ENCODE measurements at places on chromosomes 3 and 15. TPM values are rescaled to one million over a fixed set of nuclear protein-coding genes. Genes with fewer than 3 reads are reported as not detected.

The SERPINI2 gene
- not detected for total RNA-seq

- DNase-seq: no peak
These were observed 132.1 kb downstream of the DOCK3 start for GRCh38 chr3:50806806-50807205.

GRCh38 chr3:13243586-13243985 is 170.4 kb upstream of the IQSEC1 start:
- DNase-seq: no peak

- no peak for DNase-seq
These were observed 21.3 kb downstream of the VGLL3 start for GRCh38 chr3:86969500-86970189.

The CAMP gene
- total RNA-seq: not detected

The TRPM1 gene
- 7.7 TPM for total RNA-seq

DNA sequence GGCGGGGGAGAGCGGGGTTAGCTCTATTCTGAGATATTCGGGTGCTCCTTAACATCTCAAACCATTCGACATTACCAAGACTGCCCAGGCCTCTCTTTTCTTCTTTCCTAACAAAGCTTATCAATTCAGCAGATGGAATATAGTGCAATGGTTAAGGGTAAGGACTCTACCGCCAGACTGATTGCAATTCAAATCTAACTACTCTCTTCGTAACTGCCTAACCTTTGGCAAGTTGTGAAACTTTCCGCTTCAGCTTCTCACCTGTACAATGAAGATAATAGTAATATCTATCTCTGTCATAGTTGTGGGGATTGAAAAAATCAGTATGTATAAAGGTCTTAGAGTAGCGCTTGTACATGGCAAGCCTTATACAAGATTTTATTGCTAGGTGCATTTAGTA is 972 bp downstream of the UBA5 start:
- no peak for DNase-seq

- no peak for DNase-seq
These were observed 567.0 kb upstream of the RGMA start for GRCh38 chr15:93656041-93656440.

The SCN11A gene
- 0.04 TPM for total RNA-seq

DNA sequence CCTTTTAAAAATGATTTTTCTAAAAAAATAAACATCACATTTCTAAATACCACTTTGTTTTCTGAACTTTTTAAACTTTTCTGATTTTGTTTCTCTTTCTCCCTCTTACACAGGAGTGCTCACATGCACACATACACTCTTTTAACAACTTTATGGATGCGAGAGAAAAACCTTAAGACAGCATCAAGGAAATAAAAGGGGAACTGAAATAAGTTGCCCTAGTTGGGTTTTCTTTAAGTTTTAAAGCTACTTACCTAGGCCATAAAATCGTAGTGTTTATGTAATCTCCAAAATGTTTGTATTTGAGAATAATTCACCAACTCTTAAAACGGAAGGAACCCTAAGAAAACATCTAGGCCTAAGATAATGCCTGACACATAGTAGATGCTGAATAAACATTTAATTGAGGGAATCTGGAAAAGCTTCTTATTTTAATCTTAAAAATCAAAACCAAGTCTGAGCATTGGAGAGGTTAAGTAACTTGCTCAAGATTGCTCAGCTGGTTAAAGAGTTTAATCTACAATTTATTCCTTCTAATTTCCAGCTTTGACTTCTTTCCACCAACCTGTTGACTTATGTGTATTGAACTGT is 1.2 kb upstream of the BBX start:
- no peak for DNase-seq

The ECE2 gene
- total RNA-seq: not detected

- no peak for DNase-seq
These were observed 66.2 kb downstream of the MCTP2 start for GRCh38 chr15:94297558-94297957.

The VPS13C gene
- total RNA-seq: 29.0 TPM

The GP5 gene
- 0.06 TPM for total RNA-seq

The LMCD1 gene
- total RNA-seq: 63.7 TPM

The PLSCR4 gene
- total RNA-seq: 22.7 TPM

DNA sequence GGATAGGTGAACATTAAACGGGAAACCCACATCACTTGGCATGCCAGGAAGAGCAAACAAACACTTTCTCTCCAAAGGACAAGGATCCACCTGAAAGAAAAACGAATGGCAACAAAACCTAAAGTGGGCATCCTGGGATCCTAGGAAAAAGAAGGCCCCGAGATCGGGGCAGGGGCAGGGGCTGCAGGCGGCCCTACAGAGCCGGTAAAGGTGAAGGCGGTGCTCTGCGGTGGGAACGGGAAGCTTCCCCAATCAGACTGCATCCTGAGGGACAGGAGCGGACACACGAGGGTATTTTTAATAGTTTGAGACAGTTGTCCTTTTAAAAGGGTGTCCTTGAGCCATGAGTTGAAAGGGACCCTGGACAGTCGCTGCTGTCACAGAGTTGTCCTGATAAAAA is 24.9 kb upstream of the GABRA5 start:
- no peak for DNase-seq

DNA sequence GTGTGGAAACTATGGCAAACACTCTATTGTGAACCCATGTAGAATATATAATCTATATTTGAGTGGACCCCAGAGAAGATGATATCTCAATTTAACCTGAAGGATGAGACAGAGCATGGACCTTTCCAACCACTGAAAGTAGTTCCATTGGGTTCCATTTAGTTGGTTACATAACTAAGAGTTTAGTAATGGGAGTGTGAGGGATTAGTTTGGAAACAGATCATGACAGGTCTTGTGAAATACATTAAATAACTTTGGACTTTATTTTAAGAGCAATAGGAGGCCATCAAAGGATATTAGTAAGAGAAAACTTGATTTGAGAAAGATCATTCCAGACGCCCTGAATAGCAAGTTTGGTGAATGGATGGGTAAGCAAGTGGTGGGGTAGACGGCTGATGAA is 487.2 kb upstream of the ROBO2 start:
- DNase-seq: no peak

GRCh38 chr3:123084738-123085237 is 18.0 kb downstream of the PDIA5 start:
- DNase-seq: no peak

DNA sequence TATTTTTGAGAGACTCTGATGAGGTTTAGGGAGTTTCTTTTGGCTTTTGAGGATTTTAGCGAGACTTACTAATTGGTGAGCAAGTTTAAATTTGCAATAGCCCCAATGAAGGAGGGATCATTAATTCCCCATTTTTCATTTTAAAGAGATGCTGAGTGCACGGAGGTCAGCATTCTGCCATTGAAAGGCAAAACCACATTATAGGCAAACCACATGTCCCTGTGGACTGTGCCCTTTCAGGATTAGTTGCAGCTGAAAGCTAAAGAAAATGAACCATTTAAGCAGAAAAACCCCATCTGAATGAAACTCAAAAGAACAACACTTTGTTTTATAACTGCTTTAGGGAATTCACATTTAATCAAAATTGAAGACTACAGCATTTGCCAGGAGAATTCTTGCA is 246.5 kb downstream of the PDZRN3 start:
- no peak for DNase-seq

DNA sequence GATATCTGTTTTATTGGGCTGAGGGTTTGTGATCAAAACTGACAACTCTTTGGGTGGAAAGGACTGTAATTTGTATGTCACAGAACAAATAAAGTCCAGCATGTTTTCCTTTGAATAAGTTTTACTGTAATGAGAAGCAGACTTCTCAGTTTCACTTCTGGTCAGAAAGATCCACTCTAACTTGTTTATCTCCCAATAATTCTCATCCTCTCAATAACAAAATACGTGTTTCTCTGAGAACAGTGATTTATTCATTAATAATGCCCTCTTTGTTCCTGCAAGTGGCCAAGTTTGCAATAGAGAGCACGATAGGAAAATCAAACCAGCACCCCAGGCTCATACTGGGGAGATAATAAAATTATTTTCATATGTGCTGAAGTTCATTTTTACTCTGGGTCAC is 190.6 kb downstream of the CNTN3 start:
- DNase-seq: no peak

DNA sequence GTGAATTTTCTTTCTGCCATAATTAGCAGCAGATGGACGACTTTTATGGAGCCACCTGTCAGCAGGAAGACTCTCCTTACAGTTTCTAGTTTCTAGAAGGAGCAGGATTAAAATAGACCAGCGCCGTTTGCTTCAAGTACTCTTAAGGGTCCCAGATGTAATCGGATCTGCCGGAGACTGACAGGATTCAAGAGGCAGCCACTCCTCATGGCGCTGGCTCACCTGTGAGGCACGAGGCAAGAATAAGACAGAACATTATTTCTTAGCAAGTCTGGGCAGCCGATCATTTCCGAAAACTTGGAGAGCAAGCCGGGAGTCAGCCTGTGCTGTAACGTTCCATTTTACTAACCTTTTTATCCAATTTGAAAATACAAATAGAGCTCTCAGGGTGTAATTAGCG is 410.4 kb upstream of the RORA start:
- DNase-seq: no peak

The KPNA1 gene
- total RNA-seq: 41.3 TPM

The GRIP2 gene
- total RNA-seq: 1.0 TPM

- no peak for DNase-seq
These were observed 191.5 kb upstream of the MLF1 start for GRCh38 chr3:158379517-158379916.

DNA sequence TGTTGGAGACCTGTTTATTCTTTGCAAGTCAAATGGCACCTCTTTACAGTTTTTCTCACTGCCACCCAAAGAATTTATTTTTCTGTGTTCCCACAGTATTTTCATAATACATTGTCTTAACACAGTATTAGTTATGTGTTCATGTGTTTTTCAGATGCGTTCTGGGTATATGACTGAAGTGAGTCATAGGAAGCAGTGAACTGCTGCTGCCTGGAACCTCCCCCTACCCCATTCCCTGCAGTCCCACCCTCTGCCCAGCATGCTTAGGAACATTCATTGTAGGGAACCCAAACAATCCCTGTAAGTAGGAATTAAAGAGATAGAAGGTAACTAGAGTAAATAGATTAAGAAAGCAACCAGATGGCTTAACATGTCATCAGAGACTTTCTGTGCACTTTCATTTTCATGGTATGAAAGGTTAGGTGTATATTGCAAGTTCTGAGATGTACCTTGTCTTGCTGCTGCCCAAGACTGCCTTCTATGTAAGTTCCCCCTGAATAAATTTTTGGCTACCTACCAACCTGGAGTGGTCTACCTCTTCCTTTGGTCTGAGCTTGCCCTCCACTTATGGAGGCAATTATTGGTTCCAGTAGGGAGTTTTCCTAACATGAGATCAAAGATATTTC is 21.9 kb upstream of the SQOR start:
- no peak for DNase-seq

- DNase-seq: no peak
These were observed 67.8 kb upstream of the CDAN1 start for GRCh38 chr15:42804739-42805138.

The ZWILCH gene
- 3.0 TPM for total RNA-seq

GRCh38 chr15:44295750-44296431 is 7.4 kb downstream of the GOLM2 start:
- no peak for DNase-seq

DNA sequence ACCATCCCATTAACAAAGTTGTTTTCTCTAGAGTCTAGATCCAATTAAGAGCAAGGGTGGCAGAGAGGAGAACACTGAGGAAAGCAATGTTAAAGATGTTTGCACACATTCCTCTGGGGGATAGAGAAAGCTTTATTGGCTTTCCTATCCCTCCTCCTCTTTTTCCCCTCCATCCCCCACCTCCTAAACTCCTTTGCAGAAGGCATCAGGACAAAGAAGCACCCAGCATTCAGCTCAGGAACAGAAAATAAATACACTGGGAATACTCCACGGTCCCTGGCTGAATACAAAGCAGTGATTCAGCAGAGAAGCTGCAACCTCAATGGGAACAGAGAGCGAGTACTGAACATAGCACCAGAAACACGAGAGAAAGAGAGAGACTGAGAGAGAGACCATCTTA is 21.9 kb downstream of the LSAMP start:
- DNase-seq: no peak

The CYP8B1 gene
- not detected for total RNA-seq

DNA sequence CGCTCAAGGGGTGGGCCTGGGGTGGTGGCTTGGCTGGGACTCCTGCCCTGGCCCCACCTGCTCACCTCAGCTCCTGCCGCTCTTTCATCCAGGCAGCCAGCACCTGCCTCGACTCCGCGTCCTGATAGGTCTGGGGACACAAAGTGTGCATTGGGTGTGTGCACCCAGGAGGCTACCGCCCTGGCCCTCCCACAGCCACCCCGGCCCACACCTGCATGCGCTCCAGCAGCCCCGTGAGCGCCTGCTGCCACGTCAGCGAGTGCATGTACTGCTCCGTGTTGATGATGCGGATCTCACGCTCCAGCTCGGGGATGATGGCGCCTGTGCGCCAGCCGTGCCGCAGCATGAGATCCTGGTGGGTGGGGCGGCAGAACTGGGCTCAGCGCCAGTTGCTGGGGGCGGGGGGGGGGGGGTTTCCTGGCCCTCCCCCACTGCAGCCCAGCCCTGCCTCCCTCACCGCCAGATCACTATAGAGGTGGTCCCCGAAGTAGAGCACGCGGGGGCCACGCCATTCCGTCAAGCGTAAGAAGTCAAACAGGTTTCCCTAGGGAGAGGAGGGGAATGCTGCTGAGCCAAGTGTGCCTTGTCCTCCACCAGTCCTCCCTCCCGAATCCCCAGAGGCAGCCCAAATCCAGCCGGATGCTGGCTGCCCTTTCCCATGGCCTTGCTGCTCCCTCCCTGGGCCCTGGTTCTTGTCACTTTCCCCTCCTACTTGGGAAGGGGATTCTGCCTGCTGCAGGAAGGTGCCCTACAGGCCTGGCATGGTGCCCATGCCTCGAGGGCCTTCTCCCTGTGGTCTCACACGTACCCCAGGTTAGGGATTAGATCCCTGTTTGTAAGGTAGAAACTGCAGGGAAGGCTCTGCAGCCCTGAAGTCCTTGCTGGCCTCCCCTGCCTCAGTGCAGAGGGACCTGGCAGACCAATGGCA is 8.6 kb downstream of the NT5DC2 start:
- peak; percentile 88 for DNase-seq

DNA sequence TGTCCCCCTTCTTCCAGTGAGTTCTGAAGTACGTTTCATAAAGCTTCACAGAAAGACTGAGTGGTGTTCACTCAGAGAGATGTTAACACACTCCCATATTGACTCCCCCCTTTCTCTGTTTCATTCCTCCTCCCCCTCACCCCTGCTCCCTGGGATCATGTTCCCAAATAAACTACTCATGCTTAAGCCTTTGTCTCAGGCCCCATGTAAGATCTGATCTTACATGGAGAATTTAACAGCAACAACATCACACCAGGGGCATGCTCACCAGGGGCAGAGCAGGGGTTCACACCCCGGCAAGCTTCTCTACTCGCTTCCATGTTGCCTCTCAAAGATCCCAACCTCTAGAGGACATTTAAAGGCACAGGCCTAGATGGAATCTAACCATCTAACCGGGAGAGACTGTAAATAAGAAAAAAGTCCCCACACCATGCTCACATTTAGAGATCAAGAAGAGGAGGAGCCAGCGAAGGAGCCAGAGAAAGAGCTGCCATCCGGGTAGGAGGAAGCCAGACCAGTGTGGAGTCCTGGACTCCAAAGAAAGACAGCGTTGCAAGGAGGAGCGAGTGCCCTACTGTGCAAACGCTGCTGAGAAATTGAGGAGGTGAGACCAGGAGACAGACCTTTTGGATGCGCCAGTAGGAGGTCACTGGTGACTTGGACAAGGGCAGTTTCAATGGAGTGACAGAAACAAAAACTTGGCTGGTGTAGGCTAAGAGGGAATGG is 21.4 kb upstream of the SRP14 start:
- peak; percentile 58 for DNase-seq

- no peak for DNase-seq
These were observed 236.6 kb downstream of the SV2B start for GRCh38 chr15:91336687-91337086.

All from lower leg skin (tissue), 4 donors.